Fibroblast of lung (primary cell): ENCODE measurements at places on chromosomes 5 and 9. TPM values are rescaled to one million over a fixed set of nuclear protein-coding genes. Genes with fewer than 3 reads are reported as not detected.

FAM200C gene
- total RNA-seq, result 4.9 and 5.3 TPM in 2 replicates

SPINK5 gene
- total RNA-seq, result not detected in 2 replicates

GTF3C4 gene
- 10.8 and 11.4 TPM in 2 replicates for total RNA-seq

AMBP gene
- total RNA-seq, result 0.17 and 0.51 TPM in 2 replicates

GLDC gene
- total RNA-seq, result 0.51 and 0.83 TPM in 2 replicates

GMCL2 gene
- under 0.01 TPM in 2 replicates for total RNA-seq
